ENCODE measurements at places on chromosomes 7 and 10. TPM values are rescaled to one million over a fixed set of nuclear protein-coding genes. Genes with fewer than 3 reads are reported as not detected.

AGAP6 gene
- total RNA-seq, result 4.3 TPM

BEND7 gene
- 5.1 TPM for total RNA-seq

C10orf62 gene
- total RNA-seq, result 0.82 TPM

ENTPD1 gene
- 33.5 TPM for total RNA-seq

GPC2 gene
- total RNA-seq, result 5.7 TPM

TLX1 gene
- total RNA-seq, result 1.3 TPM

CPA2 gene
- not detected for total RNA-seq

BLNK gene
- 2.2 TPM for total RNA-seq

ANKRD61 gene
- not detected for total RNA-seq

ANAPC16 gene
- 88.7 TPM for total RNA-seq

CHN2 gene
- total RNA-seq, result 7.6 TPM

CTBP2 gene
- total RNA-seq, result 58.2 TPM

NPFFR1 gene
- total RNA-seq, result not detected

ASZ1 gene
- not detected for total RNA-seq

RBP4 gene
- total RNA-seq, result 2.8 TPM

NPM3 gene
- 34.0 TPM for total RNA-seq

STX1A gene
- 9.7 TPM for total RNA-seq

PPP1R9A gene
- total RNA-seq, result 156 TPM

IFIT1B gene
- 0.92 TPM for total RNA-seq

IGF2BP3 gene
- total RNA-seq, result 37.7 TPM

SFRP5 gene
- 6.9 TPM for total RNA-seq

EN2 gene
- not detected for total RNA-seq

COL13A1 gene
- 4.6 TPM for total RNA-seq

GDF2 gene
- total RNA-seq, result not detected

ITIH5 gene
- 67.9 TPM for total RNA-seq

INHBA gene
- total RNA-seq, result 5.5 TPM

NEUROD6 gene
- total RNA-seq, result 0.21 TPM

THAP5 gene
- 37.5 TPM for total RNA-seq

SPAM1 gene
- not detected for total RNA-seq

VIPR2 gene
- 9.6 TPM for total RNA-seq

MEOX2 gene
- 53.2 TPM for total RNA-seq

PRPS1L1 gene
- total RNA-seq, result not detected

SRRT gene
- 54.8 TPM for total RNA-seq

MRC1 gene
- total RNA-seq, result 8.7 TPM

ZNF862 gene
- 8.5 TPM for total RNA-seq

FOXI2 gene
- not detected for total RNA-seq

ZNF138 gene
- total RNA-seq, result 17.4 TPM

ERVW-1 gene
- not detected for total RNA-seq

FGL2 gene
- total RNA-seq, result 110 TPM

MOGAT3 gene
- not detected for total RNA-seq

TMEM26 gene
- 7.4 TPM for total RNA-seq

ADRB1 gene
- 0.10 TPM for total RNA-seq

Measured in tongue (tissue), 3 donors.